T1000 (cell line): ENCODE measurements at places on chromosomes 1 and 21.

DNA sequence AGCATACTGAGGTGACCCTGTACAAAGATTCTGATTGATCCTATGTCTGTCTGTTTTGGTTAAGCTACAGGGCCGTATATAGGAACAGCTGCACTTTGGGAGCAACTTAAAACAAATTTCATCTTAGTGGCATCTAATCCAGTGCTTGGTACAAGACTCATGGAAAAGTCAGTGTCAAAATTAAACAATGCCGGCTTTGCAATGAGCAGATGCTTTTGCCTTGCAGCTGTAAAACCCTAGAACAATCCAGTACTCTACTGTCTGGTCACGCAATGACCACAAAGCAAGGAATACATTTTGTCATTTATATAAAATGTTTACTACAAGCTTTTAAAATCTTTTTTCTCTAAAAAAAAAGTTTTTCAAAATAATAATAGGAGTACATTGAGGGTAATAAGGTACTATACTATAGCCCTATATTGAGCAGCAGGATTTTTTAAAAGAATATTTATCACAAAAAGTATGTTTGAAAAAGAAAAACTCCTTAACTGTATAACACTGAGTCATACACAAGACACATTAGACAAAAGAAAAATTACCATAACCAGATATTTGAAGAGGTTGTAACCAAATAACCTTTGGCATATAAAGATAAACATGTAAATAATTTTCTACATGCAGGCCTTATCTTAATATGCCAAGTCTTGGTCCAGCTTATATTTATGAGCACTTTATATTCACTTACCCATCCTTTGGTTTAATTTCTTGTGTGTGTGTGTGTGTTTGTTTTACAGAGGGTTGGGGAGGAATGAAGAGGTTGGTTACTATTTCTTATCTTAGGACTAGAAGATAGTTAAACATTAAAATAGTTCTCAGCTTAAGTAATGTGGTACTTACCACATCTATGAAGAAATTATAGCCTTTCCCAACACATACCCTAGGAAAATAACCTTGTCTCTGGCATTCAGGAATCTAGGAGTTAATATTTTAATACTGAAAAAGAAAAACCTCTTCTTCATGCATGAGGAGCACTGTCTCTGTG lies 262.3 kb downstream of the FAF1 start:
- DNase-seq: no peak

DNA sequence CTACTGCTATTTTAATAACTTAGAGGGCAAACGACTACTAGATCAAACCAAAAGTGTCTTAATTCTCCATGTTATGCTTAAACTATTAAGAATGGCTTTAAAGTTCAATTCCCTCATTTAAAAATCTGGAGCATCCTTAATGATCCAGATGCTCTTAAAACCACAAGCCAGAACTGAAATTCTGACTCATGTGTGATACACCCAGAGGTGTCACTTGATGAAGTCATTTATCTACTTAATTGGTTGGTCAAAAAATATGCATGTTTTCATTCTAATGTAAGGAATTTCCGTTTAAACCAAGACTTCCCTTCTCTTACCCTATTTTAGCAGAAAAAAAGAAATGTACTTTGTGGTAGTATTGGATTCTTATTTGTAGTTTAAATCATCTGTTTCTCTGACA lies 1261.2 kb upstream of the B3GALT2 start:
- no peak for DNase-seq

- DNase-seq: no peak
Observed at GRCh38 chr1:183199304-183199703, 13.2 kb downstream of the LAMC2 start.

- DNase-seq: no peak
Observed at GRCh38 chr1:114718661-114719423, 2.3 kb upstream of the NRAS start.

GRCh38 chr1:3645247-3645646 lies 4.7 kb downstream of the WRAP73 start:
- DNase-seq: no peak

DNA sequence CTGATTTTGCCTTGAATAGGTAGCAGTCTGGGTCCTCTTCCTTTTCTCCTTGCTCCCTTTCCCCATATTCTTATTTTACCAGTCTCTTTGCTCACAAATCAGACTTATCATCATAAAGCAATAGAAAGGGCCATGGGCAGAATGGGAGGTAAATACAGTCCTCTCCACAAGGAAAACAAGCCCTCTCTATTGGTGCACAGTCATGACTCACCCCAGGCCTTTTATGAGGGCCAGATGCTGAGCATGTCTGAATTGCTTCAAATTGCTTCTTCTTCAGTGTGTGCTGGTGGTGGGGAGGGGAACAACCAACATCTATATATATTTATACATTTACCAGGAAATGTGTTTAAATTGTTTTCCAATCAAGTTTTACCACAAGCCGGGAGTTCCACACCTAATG lies 75.2 kb downstream of the GFI1 start:
- peak; percentile 5 for DNase-seq

DNA sequence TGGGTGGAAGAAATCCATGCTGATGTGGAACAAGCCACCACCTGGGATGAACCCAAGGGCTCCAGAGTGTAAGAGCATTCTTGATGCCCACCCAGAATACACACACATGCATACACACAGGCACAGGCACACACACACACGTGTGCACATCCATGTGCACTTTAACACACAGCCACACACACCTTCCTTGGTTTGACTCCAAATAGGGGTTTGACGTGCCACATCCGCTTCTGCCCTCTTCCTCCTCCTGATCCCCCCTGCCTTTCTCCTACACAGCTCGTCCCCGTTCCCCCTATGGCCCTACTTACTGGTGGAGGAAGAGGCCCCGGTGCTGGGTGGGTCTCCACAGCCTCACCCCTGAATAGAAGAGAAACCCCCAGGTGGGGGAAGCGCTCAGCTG lies 16.0 kb downstream of the SPATA21 start:
- DNase-seq: no peak

- DNase-seq: no peak
Observed at GRCh38 chr1:151991663-151992302, 1.9 kb downstream of the S100A10 start.

- no peak for DNase-seq
Observed at GRCh38 chr1:225933072-225933471, 7.9 kb downstream of the LEFTY2 start.

DNA sequence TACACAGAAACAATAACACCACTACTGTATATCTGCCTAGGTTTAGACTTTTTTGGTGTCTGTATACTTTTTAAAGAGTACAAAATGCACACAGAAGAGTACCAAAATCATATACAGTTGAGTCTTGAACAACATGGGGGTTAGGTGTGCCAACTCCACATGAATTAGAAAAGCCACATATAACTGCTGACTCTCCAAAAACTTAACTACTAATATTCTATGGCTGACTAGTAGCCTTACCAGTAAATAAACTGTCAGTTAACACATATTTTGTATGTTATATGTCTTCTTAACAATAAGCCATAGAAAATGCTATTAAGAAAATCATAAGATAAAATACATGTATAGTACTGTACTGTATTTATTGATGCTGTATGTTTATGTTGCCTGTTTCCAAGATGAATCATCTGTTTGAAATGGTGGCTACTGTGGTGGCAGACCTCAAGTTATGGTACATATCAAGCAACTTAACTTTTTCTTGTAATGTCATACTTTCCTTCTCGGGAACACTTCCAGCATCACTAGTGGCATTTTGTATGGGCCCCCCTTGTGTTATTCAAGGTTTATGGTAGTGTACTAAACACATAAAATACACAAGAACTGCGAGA lies 71.2 kb downstream of the LHX4 start:
- DNase-seq: no peak

GRCh38 chr1:11455967-11456570 lies 22.9 kb upstream of the DISP3 start:
- DNase-seq: no peak

DNA sequence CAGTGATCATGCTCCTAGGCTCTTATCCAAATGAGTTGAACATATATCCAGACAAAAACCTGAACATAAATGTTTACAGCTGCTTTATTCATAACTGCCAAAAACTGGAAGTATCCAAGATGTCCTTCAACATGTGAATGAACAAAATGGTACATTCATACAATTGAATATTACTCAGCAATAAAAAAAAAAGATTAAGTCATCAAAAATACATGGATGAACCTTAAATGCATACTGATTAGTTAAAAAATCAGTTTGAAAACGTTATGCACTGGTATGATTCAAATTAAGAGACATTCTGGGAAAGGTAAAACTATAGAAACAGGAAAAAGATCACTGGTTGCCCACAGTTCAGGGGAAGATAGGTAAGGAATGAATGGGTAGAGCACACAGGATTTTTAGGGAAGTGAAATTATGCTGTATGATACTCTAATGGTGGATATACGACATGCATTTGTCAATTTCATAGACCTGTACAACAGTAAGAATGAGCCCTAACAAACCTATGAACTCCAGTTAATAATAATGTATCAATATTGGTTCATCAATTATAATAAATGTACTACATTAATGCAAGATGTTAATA lies 3.1 kb downstream of the LRRC40 start:
- no peak for DNase-seq

DNA sequence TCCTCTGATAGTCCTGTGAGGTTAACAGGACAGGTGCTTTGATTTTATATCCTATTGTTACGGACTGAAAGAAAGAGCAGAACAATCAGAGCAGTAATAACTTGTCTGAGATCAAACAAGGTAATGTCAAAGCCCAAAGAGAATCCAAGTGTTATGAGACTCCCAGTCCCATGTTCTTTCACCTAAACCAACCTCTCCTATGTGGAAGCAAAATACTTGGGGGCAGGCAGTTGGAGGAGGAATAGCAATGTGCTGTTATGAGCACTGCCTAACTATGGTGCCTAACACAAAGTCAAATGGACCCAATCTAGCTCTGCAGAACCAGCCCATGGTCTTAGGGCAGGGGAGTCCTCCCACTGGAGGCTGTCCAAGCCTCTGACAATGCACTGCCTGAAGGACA lies 28.1 kb downstream of the ACBD3 start:
- no peak for DNase-seq

- DNase-seq: peak; percentile 8
Observed at GRCh38 chr1:39539252-39539790, 37.3 kb downstream of the PABPC4 start.

DNA sequence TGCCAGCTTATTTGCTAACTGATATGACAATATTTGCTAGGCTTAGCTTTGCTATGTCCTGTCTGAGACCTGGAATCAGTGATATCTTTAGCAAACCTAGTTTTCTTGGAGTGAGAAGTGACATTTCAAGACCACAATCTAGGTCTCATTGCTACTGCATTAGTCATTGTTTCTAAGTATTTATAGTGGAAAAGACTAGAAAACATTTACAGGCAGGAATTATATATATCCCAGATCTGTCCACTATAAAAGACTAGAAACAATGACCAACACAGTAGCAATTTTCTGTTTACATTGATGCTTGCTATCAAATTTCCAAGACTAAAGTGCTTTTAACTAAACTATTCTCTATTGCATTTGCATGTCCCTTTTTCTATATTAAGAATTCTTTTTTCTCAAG lies 5.0 kb upstream of the RGS18 start:
- no peak for DNase-seq

DNA sequence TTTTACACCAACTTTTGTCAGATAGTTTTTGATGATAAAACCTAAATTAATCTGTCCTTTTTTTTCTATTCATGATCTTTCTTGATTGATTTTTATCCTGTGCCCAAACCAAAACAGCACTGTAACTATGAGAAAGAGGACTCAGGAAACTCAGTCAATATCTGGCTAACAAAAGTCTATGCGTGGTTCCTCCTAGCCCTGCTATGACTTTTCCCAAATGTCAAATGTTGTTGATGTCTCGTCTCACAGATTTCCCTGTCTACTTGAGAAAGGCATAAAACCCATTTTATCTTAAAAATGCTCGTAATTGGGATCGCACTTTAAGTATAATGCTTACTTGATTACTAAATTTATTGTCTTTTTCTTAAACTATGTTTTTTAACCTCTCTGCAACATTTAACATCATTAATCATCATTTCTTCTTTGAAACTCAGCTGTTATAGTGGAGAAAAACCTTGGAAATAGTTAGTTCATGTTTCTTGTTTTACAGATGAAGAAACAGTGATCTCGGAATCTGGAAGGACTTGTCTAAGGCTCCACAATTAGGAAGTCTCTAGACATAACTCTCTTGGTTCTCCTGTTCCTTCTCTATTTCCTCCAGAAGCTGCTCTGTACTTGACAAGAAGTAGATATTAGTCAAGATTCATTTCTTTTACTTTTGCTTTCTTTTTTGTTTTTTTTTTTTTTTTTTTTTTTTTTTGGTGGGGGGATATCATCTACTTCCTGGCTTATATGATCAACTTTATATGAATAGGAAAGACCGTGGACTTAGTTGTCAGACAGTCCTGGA lies 26.2 kb upstream of the PTPRC start:
- no peak for DNase-seq

- DNase-seq: no peak
Observed at GRCh38 chr1:103274886-103275285, 166.6 kb upstream of the COL11A1 start.

DNA sequence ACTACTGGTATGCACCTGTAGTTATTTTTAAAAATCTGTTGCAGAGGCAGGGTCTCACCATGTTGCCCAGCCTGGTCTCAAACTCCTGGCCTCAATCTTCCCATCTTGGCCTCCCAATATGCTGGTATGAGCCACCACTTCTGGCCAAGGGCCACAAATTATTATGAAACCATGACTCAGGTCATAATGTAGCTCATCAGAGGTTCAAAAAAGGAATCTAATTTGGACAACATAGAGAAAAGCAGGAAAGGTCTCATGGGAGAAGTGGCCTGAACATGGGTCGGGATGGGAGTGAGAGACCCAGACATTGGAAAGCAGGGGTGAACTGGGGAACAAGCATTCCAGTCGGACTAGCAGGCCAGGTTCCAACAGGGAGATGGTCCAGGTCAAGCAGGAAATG lies 45.2 kb upstream of the C1orf198 start:
- no peak for DNase-seq

DNA sequence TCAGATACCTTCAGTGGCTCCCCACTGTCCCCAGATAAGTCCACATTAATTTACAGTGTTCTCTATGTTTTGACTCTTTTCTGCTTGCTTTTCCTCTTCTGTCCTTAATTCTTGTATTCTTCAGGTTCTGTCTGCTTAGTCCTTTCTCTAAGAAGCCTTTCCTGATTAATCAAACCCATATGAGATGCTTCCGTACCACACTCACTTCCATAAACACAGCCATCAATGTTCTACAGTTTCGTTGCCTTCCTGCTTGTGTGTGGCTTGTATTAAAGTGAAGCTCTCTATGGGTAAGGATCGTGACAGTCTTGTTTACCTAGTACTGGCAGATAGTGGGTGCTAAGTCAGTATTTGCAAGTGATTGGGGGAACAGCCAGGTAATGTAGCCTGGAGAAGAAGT lies 75.9 kb downstream of the PRDM2 start:
- DNase-seq: no peak
